AG09309 (cell line): ENCODE measurements at places on chromosomes 11 and 22.

DNA sequence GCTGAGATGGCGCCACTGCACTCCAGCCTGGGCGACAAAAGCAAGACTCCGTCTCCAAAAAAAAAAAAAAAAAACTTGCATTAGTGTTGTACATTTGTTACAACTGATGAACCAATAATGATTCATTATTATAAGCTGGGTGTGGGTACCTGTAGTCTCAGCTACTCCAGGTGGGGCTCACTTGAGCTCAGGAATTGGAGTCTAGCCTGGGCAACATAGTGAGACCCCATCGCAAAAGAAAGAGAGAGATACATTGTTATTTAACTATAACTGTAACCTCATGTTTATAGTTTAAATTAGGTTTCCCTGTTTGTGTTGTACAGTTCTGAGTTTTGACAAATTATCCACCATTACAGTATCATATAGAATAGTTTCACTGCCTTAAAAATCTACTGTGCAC is 38.6 kb downstream of the KDM2A start:
- no peak for DNase-seq

DNA sequence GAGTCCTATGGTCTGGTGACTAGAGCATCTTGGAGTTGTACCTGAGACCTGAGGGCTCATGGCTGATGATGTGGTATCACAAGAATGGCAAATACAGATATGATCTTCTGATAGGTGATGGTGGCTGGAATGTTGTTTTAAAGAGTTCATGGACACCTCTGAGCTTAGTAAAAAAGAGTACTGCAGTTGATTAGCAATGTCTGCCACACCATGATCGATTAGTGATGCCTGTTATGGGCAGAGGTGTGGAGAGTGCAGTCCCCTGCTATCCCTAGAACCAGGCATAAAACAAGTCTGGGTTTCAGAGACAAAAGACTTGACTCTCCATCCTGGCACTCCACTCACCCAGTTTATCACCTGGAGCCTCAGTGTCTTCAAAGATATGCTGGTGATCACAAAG is 1.4 kb upstream of the BATF2 start:
- DNase-seq, result no peak

DNA sequence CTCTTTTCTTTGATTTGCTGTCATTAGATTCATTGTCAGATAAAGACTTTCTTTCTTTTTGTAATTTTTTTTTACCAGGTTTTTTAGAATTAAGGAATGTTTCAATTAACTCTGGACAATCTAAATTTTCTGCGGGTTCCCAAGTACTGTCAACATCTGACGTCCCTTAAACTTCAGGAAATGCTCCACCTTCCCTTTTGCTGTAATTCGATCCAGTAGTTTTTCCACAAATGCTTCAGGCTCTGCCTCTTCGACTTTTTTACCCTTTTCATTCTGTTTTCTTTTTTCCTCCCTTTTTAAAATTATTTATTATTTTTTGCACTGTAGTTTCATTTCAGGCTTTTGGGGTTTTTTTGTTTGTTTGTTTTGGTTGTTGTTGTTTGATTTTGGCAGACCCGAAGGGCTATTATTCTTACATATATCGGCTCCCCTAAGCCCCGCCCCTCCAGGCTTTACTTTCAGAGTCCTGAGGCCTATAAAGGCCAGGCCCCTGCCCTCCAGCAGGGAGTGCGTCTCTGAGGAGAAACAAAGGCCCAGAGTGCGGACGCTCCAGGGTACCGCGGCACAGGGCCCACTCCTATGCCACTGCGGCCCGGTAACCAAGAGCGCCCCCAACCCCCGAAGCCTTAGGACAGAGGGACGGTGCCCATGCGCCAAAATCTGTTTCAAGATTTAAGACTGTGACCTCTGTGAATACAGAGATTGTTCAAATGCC is 116.4 kb downstream of the TYR start:
- DNase-seq, result no peak

DNA sequence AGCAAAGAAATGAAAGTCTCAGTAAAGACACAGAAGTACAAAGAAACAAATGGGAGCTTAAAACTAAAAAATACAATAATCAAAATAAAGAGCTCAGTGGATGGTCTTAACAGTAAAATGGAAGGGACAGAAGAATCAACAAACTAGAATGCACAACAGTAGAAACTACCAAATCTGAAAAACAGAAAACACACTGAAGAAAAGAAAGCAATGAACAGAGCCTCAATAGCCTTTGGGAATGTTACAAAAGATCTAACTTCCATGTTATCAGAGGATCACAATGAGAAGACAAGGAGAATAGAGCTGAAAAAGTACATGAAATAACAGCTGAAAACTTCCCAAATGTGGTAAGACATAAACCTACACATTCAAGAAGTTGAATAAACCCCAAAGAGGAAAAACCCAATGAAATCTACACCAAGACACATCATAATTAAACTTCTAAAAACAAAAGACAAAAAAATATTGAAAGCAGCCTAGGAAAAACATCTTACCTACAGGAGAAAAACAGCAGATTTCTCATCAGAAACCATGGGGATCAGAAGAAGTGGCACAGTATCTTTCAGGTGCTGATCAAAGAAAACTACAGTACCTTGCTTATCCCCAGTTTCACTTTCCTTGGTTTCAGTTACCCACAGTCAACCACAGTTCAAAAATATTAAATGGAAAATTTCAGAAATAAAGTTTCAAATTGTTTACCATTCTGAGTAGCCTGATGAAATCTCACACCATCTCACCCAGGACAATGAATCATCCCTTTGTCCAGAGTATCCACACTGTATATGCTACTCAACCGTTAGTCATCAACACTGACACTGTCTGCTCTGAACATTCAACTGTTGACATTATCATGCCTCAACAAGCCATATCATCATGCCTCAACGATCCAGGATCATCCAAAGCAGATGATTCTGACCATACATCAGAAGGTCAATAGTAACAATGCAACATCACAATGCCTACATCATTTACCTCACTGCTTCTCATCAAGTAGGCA is 22.2 kb downstream of the RRAS2 start:
- DNase-seq, result peak; percentile 63
